Foreskin keratinocyte (primary cell): ENCODE measurements at places on chromosomes 16 and 17.

GRCh38 chr17:19311421-19312215 lies 50.9 kb downstream of the B9D1 start:
- no peak for DNase-seq

GRCh38 chr17:35243561-35244340 lies 879 bp downstream of the SLFN5 start:
- DNase-seq: peak; percentile 44

GRCh38 chr17:64786337-64786736 lies 124.2 kb upstream of the SMURF2 start:
- DNase-seq: no peak

DNA sequence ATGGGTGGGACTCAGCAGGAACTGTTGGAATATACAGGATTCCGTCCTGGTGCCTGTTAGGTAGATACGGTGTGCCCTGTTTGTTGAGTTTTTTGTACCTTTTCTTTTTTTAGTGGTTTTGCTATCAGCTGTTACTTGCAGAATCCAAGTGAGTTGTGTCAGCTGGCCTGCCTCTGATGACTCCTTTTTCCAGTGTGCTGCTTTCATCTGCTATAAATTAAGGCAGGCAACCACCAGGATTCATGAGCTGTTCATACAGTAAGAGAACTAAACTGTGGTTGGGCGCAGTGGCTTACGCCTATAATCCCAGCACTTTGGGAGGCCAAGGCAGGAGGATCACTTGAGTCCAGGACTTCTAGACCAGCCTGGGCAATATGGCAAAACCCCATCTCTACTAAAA lies 79.9 kb downstream of the WNT3 start:
- no peak for DNase-seq

DNA sequence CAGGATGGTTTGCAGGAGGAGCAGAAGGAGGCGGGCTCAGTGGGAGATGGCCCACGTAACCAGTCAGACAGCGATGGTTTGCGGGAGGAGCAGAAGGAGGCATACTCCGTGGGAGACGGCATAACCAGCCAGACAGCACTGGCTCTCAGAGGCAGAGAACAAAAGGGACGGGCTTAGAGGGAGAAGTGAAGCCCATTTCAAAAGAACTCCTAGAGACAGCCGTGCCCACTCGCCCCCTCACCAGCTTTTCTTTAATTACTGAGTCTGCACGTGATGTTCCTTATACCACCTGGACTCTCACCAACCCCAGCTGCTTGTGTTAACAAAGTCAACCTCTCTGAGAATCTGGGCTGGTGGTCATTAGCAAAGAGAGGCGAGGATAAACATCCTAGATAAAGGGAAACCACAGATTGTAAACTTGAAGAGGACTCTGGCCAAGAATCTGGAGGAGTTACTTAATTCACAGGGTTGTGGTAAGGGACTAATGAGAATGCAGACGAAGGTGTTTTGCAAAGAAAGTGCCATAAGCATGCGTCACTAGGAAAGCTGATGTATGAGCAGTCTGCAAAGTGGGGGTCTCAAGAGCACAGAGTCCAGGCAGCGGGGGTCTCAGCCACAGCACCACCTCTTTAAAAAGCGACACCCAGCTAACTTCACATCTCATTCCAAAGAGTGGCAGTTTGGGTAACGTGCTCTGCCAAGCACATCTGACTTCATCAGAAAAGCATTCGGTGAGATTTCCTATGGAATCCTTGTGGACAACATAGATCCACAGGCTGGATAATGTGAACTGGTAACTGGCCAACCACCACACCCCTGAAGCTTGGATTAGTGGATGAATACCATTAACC lies 51.7 kb downstream of the NXN start:
- DNase-seq: peak; percentile 91

GRCh38 chr16:87661561-87661960 lies 59.3 kb downstream of the JPH3 start:
- DNase-seq: no peak

DNA sequence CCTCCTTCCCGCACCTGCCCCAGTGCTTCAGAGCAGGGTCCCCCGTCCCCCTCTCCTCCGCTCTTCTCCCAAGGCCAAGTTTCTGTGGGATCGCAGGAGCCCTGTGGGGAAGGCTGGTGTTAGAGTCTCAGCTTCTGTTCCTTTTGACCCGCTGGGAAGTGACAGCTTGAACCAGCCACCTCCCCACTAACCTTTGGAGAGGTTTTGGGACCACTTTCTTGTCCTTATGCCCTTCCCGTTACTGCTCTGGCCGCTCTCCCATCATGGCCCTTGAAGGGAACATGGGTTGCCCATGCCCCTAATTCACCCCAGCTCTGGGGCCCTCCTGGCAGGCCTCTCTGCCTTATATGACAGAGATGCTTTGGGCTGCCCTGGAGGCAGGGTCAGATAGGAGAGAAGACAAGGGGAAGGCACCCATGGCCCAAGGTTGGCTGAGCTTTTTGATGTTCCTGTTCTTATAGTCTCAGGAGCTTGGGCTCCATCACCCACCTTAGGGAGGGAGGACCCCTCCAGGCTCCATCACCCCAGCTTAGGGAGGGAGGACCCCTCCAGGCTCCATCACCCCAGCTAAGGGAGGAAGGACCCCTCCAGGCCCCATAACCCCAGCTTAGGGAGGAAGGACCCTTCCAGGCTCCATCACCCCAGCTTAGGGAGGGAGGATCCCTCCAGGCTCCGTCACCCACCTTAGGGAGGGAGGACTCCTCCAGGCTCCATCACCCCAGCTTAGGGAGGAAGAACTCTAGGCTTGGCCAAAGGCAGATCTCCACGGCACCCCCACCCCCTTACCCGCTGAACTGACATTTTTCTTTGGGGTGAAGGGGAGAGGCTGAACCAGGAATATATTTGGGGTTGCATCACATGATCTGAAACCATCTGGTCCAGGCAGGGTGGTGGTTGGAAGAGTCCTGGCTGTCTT lies 45.0 kb downstream of the NT5M start:
- DNase-seq: no peak

DNA sequence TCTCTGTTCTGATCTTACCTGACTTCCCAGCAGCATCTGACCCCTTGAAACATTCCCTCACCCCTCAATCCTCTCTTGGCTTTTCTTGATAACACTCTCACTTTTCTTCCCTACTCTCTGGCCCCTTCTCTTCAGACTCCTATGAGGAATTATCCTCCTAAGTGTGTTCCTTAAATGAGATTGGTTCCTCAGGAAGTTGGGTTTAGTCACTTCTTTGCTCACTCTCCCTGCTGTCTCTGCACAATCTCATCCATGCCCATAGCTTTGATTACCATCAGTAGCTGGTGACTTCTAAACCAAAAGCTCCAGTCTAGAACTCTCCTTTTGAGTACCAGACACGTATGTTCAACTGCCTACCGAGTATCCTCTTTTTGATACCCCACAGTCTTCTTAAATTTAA lies 13.0 kb downstream of the MED24 start:
- DNase-seq: no peak

DNA sequence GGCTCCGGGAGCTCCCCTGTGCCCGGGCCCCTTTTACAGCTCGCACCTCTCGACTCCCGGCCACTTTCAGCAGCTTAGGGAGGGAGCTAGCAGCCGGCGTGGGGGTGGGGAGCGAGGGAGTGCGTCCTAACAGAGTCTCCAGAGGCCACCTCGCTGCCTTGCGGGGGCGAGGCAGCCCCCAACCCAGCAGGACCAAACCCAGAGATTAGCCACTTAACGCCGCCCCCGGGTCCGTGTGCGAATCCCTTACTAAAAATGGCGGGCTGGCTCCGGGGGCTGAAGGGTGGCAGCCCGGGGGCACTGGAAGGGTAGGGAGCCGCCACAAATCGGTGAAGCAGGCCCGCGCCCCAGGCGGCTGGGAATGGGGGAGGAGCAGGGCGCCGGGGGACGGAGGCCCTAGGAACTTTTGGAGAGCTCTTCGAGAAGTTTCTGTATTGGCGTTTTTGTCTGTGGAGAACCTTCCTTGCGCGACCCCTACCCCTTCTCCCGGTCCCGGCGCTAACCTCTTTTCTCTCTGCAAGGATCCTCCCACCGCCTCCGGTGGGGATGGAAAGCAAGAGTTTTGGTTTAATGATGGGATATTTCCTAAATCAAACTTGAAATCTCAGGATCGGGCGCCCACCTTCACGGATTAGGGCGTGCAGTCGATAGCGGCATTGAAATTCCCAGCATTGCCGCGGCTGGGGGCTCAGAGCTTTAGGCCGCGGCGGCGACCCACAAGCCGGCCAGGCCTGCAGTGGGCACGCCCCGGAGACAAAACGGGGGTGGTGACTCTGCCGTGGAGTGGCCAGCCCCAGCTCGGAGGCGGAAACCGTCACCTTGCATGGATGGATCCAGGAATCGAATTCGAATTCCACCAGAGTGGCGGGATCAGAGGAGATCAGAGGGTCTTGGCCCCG lies 793 bp upstream of the IRX3 start:
- DNase-seq: peak; percentile 55

- no peak for DNase-seq
Measured at GRCh38 chr17:79696610-79696982, 34.1 kb upstream of the ENPP7 start.

DNA sequence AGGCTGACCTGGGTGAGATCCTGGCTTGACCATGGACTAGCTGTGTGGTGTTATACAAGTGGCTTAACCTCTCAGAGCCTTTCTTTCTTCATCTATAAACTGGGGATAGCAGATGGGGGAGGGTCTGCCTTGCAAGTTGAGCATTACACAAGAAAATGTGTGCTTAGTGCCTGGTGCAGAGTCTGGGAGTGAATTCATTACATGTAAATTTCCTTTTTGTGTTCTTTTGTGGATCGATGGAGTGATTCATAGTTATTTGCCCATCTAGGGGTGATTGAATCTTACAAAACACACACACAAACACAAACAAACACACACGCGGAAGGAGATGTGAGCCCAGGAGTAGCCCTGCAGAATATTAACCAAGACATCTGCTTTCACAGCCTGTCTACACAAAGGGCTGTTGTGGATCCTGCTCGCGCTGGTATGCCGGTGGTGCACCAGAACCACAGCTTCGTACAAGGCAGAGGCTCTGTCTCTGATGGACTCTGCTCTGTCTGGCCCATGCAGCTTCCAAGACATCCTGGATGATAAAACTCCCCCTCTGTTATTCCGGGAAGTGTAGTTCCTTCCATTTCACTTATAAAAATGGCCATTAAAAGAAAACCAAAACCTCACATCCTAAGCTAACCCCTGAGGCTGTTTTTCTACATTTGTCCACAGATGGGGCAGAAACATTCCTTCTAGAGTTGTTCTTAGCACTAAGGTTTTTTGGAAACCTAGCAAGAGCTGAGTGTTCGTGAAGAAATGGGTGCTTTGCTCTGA lies 86.1 kb downstream of the UTP18 start:
- DNase-seq: no peak

DNA sequence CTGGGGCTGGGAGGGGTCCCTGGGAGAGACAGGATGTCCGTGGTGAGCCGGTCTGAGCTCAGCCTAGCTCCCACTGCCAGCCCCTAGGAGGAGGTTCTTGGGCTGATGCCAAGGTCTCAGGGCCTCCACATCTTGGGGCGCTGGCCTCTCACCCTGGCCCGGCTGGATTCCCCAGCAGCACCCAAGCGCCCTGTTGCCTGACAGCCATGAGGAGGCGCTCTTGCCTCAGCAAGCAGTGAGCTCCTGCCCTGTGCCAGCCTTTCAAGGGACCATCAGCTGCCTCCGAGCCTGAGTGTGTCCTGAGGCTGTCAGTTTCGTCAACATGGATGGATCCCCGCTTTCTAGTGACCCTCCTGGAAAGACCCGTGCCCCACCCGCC lies 234.9 kb upstream of the CIBAR2 start:
- DNase-seq: no peak

DNA sequence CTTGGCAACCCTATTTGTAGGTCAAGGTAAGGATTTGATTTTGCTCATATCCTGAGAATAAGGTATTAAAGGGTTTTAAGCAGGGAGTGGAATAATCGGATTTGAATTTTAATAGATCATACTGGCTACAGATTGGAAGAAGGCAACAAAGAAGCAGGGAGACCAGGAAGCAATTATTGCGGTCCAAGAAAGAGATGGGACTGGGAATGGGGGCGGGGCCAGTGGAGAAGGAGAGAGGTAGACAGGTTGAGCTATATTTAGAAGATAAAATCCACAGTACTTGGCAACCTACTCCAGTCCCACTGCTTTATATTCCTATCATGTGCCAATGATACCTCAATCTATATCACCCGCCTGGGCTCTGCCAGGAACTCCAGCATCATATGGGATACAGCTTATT lies 5.8 kb upstream of the NOL11 start:
- DNase-seq: no peak

GRCh38 chr17:61409301-61410112 lies 9.9 kb downstream of the TBX2 start:
- DNase-seq: no peak

DNA sequence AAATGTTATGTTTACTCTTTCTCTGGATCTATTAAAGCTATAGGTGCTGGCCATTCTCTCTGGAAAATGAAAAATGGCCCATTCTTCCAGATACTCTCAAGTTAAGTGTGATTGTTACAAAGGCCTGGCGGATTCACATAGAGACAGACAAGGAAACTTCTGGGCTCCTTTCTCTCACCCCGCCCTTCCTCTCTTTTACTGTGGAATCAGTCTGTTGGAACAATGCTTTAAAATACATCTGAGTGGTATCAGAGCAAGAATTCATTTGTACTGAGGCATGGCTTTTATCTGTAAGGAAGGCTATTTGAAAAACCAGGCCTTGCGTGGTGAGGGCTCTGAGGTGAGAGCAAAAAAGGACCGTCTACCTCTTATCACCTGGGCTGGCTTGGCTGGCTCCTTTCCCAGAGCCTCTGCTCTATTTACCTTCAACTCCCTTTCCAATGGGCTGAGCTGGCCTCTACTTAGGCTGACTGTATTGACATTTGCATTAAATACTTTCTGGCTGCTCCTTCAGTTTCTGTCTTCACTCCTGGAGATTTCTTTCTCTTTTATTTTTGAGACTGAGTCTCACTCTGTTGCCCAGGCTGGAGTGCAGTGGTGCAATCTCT lies 274.0 kb downstream of the PHKB start:
- no peak for DNase-seq

DNA sequence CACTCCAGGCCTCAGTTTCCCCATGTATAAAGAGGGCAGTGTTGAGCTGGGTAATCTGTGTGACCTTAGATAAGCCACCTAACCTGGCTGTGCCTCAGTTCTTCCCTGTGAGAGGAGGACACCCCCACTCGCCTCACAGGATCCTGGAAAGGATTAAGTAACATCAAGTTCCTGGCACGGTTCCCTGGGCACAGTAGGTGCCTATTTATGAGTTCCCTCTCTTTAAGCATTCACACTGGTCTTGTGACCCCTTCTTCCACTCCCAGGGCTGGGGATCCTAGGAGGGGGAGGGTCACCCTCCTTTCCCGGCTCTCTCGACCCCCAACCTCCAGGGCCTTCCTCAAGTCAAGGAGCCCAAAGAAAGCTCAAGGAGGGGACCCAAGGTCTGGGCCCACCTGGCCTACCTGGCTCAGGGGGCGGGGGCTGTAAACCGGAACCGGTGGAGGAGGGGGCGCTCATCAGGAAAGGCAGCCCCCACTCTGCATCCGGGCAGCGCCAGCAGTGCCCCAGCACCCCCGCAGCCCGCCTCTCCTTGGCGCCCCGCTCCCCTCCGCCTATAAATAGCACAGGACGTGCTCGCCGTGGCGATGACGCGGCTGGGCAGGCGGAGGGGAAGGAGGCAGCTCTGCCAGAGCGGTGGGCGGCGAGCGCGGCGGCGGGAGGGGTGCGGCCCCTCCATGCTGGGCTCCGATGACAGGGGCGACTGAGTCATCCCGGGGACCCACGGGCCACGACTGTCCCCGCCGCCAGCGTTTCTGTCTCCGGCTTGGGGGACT lies 9.4 kb downstream of the RPL19 start:
- no peak for DNase-seq
